Glutamatergic neuron (in vitro differentiated cells): ENCODE measurements at places on chromosomes 6 and 20. TPM values are rescaled to one million over a fixed set of nuclear protein-coding genes. Genes with fewer than 3 reads are reported as not detected.
A peak's percentile ranks its signal among the peaks of the same experiment; 100 is the strongest.

DNA sequence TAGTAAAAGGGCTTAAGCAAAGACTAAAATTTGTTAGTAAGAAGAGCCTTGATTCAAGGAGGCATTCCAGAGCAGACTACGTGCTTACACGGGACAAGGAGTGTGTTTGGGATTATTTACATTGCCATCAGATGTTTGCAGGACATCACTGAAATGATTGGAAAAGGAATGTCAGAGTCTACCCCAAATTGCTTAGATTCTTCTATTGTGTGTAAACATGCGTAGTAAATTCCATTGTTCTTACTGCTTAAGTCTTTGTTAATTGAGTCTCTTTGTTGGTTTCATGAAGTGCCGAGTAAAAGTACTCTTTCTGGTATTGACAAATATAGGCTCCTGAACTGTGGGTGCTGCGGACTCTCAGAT, 60.5 kb downstream of the CD83 start:
- no peak for DNase-seq
- peaks cover 2% of the 10 kb centered on the region for H3K27me3 ChIP-seq
- no peaks in the 10 kb centered on the region for H3K36me3 ChIP-seq
- peaks cover 9% of the 10 kb centered on the region for H3K4me1 ChIP-seq
- H3K27ac ChIP-seq: no peak overlapping the region
- no peak overlapping the region for H3K4me3 ChIP-seq

GRCh38 chr6:25303254-25303653, 24.1 kb downstream of the CARMIL1 start:
- H3K4me3 ChIP-seq: no peak overlapping the region
- H3K27me3 ChIP-seq: peaks cover 4% of the 10 kb centered on the region
- no peak overlapping the region for H3K27ac ChIP-seq
- H3K36me3 ChIP-seq: peaks cover 5% of the 10 kb centered on the region
- H3K4me1 ChIP-seq: peaks cover 20% of the 10 kb centered on the region

- H3K36me3 ChIP-seq: no peaks in the 10 kb centered on the region
- H3K27me3 ChIP-seq: peaks cover 9% of the 10 kb centered on the region
- H3K27ac ChIP-seq: peak overlapping the region; percentile 97
- DNase-seq: no peak
These were observed 1.1 kb upstream of the RIN2 start for GRCh38 chr20:19756761-19757486.

DNA sequence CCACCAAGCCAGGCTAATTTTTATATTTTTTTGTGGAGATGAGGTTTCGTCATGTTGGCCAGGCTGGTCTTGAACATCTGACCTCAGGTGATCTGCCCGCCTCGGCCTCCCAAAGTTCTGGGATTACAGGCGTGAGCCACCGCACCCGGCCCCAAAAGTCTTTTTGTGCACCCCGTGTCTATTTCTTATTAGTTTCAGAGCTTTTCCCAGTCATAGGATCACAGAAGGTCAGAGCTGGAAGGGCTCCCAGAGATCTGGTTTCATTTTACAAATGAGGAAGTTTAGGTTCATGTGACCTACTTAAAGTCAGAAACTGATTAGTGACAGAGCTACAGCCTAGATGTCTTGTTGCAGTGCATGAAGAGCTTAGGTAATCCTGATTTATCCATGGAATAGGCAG, 1.6 kb upstream of the OGFRL1 start:
- no peaks in the 10 kb centered on the region for H3K36me3 ChIP-seq
- peaks cover 7% of the 10 kb centered on the region for H3K27me3 ChIP-seq
- H3K4me1 ChIP-seq: peaks cover 27% of the 10 kb centered on the region
- peak overlapping the region; percentile 90 for H3K27ac ChIP-seq
- no peak overlapping the region for H3K4me3 ChIP-seq
- no peak for DNase-seq

- no peaks in the 10 kb centered on the region for H3K36me3 ChIP-seq
- H3K27ac ChIP-seq: no peak overlapping the region
- DNase-seq: peak; percentile 41
- H3K27me3 ChIP-seq: peaks cover 14% of the 10 kb centered on the region
These were observed 9.7 kb downstream of the LINC00237 start for GRCh38 chr20:21096321-21097043.

- H3K4me1 ChIP-seq: peaks cover 4% of the 10 kb centered on the region
- peaks cover 3% of the 10 kb centered on the region for H3K27me3 ChIP-seq
- DNase-seq: no peak
- H3K4me3 ChIP-seq: peak overlapping the region; percentile 92
These were observed 1.8 kb upstream of the FBXO30 start for GRCh38 chr6:145816392-145816791.

DNA sequence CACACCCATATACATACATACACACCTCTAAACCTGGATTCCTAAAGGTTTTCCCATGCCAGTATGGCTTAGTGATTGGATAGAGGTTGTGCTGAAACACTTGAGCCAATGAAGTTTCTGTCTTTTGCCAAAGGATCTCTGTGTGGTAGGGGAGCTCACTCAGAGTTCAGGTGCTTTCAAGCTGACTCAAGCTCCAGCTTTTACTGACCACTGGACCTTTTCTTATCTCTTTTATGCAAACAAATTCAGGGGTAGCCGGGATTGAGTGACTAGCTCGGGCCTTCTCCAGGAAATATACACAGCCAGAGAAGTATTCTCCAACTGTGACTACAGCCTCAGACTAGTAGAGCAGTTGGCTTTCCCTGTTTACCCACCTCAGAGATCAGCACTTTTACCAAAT, 21.5 kb upstream of the DSE start:
- H3K27me3 ChIP-seq: peaks cover 2% of the 10 kb centered on the region
- H3K36me3 ChIP-seq: peaks cover under 1% of the 10 kb centered on the region
- no peak overlapping the region for H3K27ac ChIP-seq

GRCh38 chr6:2630359-2630758, 120.4 kb downstream of the MYLK4 start:
- no peaks in the 10 kb centered on the region for H3K4me1 ChIP-seq
- no peak overlapping the region for H3K4me3 ChIP-seq
- no peak overlapping the region for H3K27ac ChIP-seq
- H3K27me3 ChIP-seq: peaks cover 4% of the 10 kb centered on the region
- no peak for DNase-seq
- H3K36me3 ChIP-seq: peaks cover 5% of the 10 kb centered on the region

DNA sequence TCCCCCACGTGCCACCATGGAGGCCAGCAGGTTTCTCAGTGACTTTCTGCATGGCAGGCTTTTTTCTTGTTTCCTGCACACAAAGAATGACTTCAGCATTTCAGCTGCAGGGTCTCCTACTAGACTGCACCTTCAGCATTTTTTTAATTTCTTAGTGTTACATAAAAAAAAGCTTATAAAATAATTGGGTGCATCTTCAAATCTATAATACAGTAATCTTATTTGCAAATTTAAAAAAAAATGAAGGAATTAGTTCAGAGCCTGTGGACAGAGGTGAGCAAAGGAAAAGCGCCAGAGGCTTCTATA, 57.6 kb downstream of the FAM50B start:
- no peak overlapping the region for H3K4me3 ChIP-seq
- H3K27ac ChIP-seq: no peak overlapping the region
- no peaks in the 10 kb centered on the region for H3K36me3 ChIP-seq
- DNase-seq: no peak

GRCh38 chr6:114342086-114342825, 567 bp downstream of the HS3ST5 start:
- H3K4me3 ChIP-seq: peak overlapping the region; percentile 99
- peaks cover 14% of the 10 kb centered on the region for H3K4me1 ChIP-seq
- DNase-seq: peak; percentile 74
- H3K27me3 ChIP-seq: peaks cover 10% of the 10 kb centered on the region

PNLDC1 gene
- total RNA-seq: not detected

NINL gene
- 86.8 TPM for total RNA-seq

LY6G6C gene
- total RNA-seq: 1.8 TPM

CLVS2 gene
- 18.6 TPM for total RNA-seq

ENPP3 gene
- not detected for total RNA-seq

TMEM244 gene
- not detected for total RNA-seq

JPH2 gene
- 0.07 TPM for total RNA-seq

GRM4 gene
- 119 TPM for total RNA-seq

RRAGD gene
- total RNA-seq: 14.7 TPM

GRM1 gene
- 0.17 TPM for total RNA-seq
